ENCODE measurements at places on chromosomes 3 and 15.

DNA sequence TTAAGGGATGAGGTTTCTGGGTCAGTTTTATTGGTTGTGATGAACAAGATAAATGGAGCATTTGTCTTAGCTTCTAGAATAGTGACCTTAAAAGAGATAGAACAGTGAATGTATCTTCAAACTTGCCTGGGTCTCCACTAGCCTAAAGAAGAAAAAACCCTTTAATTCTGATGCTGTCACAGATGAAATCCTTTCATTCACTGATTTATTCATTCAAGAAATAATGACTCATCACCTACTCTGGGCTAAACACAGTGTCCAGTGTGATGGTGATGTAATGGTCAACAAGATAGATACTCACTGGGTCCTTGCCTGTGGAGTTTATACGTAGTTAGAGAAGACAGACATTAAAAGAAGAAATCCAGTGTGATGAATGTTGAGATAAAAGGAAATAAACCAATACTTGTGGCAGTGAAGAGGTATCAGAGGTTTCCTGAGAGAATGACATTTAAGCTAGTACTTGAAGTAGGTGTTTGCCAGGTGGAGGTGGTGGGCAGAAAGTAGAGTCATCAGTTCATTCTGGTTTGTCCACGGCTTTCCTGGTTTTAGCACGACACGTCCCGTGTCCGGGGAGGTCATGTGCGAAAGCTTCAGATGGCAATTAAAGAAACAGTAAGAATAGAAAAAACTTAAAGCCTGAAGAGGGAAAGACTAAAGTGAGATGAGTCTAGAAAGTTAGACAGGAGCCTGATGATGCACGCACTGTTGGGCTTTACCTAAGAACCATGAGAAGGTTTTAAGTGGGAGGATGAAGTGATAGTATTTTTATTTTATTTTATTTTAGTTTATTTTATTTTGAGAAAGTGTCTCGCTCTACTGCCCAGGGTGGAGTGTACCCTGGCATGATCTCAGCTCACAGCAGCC lies 18.5 kb downstream of the PAK2 start:
- no peak for DNase-seq

GRCh38 chr3:196916995-196917394 lies 25.3 kb downstream of the NCBP2 start:
- no peak for DNase-seq

- no peak for DNase-seq
These were observed 5.7 kb upstream of the CSPG4 start for GRCh38 chr15:75718328-75718727.

- no peak for DNase-seq
These were observed 61.2 kb upstream of the SEC22A start for GRCh38 chr3:123140550-123140949.

GRCh38 chr3:35658686-35659085 lies 19.4 kb downstream of the ARPP21 start:
- DNase-seq, result no peak

- DNase-seq, result no peak
These were observed 68.0 kb downstream of the MDFIC2 start for GRCh38 chr3:70244422-70244821.

DNA sequence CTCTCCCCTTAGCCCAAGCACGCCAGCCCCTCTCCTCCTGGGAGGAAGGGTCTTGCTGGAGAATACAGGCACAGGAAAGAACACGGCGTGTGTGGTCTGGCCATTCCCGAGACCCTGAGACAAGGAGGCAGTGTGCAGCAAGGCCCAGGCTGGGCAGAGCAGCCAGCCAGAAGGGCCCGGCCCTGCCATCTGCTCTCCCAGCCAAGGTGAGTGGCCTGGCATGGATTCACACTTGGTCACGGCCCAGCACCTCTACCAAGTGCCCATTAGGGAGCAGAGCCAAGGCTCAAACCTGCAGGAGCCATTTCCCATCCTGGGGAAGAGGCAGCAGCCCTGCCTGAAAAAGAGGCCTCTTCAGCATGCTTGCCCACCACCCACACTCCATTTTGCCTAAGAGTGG lies 28.6 kb downstream of the MEGF11 start:
- no peak for DNase-seq

DNA sequence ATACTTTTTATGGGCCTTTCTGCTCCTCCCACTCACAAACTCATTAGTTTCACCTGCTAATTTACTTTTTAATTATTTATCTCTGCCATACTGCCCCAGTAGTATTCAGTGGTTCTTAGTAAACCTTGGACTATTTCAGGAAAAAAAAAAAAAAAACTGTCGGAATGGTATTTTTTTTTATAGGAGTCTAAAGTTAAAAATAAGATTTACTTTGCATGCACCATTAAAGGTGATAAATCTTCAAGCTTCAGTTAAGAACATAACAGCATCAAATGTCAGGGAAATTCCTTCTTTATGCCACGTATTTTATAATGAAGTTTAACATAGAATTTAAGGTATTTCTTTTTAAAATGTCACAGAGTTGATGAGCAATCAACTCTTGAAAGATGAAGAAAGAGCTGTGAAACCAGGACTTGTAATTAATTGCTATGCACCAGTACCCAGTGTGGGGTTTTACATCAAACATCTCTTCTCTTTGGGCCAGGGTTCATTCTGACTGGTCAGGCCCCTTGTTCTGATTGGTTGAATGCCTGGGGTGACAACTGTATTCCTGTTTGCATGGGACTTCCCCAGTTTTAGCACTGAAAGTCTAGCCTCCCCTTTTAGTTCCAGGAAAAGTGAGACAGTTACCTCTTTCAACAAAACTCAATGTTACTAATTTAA lies 40.3 kb upstream of the PTPRG start:
- no peak for DNase-seq
